Activated CD4-positive, alpha-beta T cell treated with anti-CD3 and anti-CD28 coated beads, Interleukin-10, Interleukin-2, amounts not matched to agents 100 ng/mL and 50 ng/mL, durations not matched to agents 16 hours and 8 hours (primary cell): ENCODE measurements at places on chromosomes 1 and 21.

DNA sequence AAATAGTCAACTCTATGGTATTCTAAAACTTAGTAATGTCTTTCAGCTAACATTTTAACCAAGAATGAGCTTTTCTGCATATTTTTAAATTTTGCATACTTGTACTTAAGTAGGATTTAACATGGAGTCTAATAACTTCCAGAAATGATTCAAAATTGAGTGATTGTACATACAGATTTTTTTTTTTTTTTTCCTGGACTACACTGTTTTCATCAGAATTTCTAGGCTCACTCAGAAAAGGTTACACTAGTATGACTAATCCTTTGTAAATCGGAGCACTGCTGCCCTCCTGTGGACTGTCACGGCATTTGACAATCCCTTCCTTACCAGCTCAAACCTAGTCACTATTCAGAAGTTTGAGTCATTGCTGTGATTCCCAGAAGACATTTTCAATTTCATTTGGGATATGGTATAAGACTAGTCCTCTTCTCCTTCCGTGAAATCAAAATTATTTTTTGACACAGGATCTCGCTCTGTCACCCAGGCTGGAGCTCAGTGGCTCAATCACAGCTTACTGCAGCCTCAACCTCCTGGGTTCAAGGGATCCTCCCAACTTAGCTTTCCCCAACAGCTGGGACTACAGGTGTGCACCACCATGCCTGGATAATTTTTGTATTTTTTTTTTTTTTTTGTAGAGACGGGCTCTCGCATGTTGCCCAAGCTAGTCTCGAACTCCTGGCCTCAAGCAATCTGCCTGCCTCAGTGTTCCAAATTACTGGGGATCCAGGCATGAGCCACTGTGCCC is 45.5 kb downstream of the CD46 start:
- peak; percentile 83 for DNase-seq

DNA sequence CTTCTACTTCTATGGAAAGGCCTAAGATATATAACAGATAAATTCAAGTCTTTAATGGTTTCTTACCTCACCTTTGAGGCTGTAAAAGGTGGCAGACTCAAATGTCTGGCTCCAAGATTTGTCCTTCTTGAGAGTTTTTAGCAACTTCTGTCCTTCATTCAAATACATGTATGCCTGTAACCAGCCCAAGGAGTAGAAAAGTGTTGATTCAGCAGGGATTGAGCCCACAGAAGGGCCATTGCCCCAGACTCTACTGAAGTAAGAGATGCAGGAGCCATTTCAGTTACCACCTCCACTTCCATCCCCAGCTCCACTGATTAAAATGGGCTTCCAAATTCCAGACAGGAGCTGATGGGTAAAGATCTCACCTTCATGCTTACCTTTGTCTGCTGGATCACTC is 80.0 kb downstream of the ADCY10 start:
- DNase-seq, result no peak

GRCh38 chr1:228283476-228284147 is 75.8 kb downstream of the OBSCN start:
- no peak for DNase-seq

GRCh38 chr1:228349701-228350171 is 56.9 kb downstream of the TRIM11 start:
- DNase-seq, result no peak

- no peak for DNase-seq
These were observed 6.3 kb upstream of the UBE2U start for GRCh38 chr1:64197076-64197475.

GRCh38 chr1:4980211-4980610 is 325.8 kb downstream of the AJAP1 start:
- DNase-seq, result no peak

- DNase-seq, result peak; percentile 75
These were observed 48.8 kb downstream of the TENT5C start for GRCh38 chr1:117654493-117655219.

GRCh38 chr1:72262735-72263134 is 19.6 kb downstream of the NEGR1 start:
- DNase-seq, result no peak

- no peak for DNase-seq
These were observed 2.2 kb upstream of the LYPD8 start for GRCh38 chr1:248757784-248758195.

DNA sequence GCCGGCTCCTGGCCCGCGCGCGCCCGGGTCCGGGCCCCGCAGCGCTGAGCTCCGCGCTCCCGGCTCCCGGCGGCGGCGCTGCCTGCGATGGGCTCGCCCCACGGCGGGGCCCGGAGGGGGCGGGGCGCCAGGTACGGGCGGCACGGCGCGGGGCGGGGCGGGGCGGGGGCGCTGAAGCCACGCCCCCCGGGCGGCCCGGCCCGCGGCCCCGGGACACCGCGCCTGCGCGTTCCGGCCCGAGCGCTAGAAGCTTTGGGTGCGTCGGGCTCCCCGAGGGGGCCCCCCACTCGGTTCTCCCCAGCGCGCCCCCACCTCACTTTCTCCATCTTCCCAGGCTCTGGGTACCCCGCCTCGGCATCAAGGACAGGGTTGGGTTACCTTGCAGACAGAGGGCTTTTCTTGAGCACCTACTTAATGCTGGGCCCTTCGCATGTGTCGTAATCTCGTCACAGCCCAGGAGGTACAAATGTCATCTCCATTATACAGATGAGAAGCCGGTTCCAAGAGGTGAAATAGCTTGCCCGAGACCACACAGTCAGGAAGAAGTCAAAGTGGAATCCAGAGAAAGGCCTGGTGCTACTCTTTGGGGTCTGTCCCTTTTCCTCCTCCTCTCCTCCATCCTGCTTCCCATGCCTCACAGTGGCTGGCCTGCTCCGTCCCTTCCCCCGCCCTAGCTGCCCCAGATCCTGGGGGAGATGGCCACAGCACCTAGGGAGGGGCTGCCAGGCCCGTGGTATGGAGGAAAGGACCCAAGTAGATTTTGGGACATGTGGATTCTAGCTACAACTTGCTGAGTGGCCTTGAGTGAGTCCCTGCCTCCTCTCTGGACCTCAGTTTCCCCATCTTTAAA is 46.5 kb downstream of the RAP1GAP start:
- peak; percentile 55 for DNase-seq

- DNase-seq, result peak; percentile 17
These were observed 52.8 kb downstream of the ARID4B start for GRCh38 chr1:235275223-235275622.

DNA sequence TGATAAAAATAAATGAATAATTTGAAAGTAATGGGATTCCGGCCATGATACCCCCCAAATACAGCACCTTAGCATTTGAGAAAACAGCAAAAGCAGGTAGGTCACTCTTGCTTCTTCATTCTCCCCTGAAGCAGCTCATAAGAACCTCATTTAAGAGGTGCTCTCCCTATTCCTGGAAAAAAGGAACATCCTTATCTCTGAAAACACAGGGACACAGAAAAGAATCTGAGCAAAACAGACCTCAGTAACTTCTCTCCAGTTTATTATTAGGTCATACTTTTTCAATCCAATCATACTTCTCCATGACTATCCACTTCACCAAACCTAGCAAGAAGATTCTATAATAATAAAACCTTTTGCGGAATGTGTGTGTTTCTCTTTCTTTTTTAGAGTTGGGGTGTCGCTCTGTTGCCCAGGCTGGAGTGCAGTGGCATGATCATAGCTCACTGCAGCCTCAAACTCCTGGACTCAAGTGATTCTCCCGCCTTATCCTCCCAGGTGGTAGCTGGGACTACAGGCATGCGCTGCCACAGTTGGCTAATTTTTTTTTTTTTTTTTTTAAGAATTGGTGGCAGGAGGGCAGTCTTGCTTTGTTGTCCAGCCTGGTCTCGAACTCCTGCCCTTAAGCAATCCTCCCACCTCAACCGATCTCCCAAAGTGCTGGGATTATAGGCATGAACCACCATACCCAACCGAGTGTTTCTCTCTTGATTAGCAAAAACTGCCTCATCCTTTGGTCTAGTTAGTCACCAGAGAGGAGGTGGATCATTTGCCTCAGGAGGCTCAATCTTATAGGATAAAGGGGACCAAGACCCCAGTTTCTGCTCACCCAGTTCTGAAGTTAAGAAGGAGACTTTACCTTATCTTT is 10.6 kb upstream of the TRIM33 start:
- no peak for DNase-seq

GRCh38 chr1:78831731-78832360 is 174.7 kb downstream of the ADGRL4 start:
- DNase-seq, result no peak

GRCh38 chr1:108055387-108055786 is 90.4 kb upstream of the VAV3 start:
- DNase-seq, result no peak

DNA sequence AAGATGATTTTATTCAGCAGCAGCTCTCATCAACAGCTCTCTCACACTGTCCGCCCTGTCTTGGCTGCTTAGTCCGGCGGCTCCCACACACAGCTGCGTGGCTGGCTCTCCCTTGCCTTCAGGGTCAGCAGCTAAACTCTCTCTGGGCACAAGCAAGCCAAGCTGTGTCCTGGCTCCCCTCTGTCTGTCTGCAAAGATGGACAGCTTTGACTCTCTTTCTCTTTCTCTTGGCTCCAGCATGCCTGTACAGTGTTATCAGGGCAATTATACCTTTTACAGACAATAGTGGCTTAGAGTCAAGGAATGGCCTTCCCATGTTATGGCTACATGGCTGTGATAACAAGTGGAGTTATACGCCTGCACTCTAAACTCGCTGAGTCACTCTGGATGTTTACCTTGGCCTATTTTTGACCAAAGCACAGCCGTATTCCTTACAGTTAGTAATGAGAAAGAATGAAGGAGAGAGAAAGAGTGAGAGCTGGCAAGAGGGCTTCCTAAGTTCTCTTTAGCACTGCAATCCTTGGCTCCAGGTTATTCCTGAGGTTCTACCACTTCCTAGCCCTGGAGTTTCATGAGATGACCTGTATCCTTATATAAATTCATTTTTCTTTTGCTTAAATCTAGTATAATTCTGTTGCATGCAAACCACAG is 59.9 kb upstream of the ZSWIM5 start:
- DNase-seq, result no peak

DNA sequence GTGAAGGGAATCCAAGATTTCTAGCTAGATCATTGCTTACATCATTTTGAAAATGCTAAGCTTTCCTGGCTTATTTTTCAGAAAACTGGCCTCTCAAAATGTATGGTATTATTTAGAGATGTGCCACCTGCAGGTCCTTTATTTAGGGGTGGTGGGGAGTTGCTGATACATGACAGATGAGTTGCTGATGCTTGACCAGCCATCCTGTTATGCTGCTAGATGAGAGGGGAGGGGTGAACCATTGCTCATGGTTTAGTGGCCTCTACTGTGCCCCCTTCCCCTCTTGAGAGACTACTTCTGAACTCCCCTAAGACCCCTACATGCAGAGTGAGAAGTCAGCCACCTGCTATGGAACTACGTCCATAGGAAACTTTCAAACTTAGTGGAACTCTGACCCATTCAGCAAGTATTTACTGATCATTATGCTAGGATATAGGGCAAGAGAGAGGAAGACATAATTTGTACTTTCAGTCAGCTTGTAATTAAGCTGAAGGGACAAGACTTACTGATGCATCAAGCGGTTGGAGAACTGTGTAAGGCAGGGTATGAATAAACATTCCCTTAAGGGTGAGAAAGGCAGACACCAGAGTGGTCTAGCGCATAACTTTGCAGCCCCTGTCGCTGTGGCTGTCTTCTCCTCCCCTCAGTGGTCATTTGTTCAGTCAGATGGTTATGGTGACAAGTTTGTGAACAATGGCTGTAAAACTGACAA is 34.6 kb downstream of the SLAMF6 start:
- DNase-seq, result no peak

- no peak for DNase-seq
These were observed 6.9 kb downstream of the PLA2G2D start for GRCh38 chr1:20112279-20113000.

DNA sequence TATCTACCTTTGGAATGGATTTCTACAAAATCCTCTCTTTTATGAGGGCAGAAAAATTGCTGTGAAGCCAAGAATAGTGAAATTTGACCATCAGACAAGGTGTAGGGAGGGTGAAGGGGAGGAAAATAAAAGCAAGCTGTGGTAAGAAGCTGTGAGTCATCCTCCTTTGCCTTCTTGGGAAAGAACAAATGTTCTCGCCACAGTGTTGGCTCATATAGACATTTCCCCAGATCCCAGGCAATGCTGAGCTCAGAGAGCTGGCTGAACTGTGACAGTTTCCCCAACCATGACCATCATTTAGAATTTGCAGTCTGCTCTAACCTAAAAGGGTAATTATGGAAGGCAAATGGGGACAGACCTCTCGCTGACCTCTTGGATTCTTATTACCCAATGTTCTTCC is 235.4 kb downstream of the PBX1 start:
- DNase-seq, result no peak

GRCh38 chr1:47755101-47755990 is 241.8 kb downstream of the TRABD2B start:
- DNase-seq, result peak; percentile 62
